ENCODE measurements at places on chromosomes 4 and X.

GRCh38 chr4:142314686-142315085 lies 531.4 kb downstream of the INPP4B start:
- DNase-seq, result no peak

- peak; percentile 82 for DNase-seq
These were observed 136.0 kb upstream of the STX18 start for GRCh38 chr4:4677556-4678522.

GRCh38 chr4:2009651-2010233 lies 968 bp upstream of the NELFA start:
- peak; percentile 75 for DNase-seq

- no peak for DNase-seq
These were observed 114.4 kb downstream of the SNCA start for GRCh38 chr4:89722517-89722916.

DNA sequence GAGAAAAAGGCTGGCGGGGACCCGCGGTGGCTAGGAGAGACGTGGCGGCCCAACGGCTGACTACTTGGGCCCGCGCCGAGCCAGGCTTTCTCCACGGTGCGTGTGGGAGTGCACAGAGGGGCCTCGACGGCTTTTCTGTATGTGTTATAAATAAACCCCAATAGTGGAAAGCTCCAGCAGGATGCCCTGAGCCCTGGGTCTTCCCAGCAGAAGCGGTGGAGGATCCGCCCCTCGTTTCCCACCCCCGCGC lies 268 bp upstream of the PRRG1 start:
- no peak for DNase-seq

DNA sequence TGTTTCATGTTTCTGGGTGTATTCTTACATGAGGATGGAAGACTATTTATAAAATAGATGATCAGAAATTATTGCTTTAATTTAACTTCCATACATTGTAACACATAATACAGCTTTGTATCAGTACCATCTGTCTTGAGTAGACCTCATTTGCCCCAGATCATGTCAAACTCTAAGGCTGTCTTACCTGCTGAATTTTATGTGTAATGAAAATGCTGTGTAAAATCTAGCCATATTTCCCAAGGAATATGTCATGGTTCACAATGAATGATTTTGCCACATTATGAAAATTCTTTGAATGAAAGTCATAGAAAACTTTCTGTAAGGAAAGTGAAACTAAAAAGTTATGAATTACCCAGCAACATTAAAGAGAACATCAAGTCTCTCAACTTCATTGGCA lies 7.4 kb downstream of the BDH2 start:
- no peak for DNase-seq

DNA sequence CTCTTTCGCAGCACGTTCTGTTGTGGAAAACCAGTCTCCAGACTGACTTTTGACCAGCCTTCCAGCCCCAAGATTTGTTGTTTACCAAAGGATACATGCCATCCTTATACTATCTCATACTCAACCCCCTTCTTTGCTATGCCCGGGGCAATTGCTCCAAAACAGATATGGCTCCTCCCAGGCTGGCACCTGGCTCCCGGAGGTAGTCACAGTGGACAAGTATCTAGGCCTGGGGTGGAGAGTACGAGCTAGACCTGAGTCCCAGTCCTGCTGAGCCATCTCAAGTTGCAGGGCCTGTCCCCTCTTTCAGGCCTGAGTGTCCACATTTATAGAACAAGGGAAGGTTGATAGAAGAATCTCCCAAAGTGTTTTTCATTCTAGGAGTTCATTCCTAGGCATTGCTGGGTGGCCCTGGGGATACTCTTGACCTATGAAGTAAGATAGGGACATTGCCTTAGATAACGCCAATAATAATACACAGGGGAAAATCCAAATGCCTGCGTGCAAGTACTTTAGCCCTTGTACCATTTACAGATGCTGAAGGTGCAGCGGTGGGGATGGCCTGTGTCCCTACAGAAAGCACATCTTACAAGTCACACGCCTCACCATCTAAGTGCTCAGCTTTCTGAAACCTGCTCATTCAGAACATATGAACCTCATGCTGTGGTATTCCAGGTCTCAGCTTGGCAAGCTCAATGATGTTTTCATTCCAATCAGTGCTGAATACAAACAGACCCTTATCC lies 136.7 kb upstream of the MAMLD1 start:
- DNase-seq, result no peak

DNA sequence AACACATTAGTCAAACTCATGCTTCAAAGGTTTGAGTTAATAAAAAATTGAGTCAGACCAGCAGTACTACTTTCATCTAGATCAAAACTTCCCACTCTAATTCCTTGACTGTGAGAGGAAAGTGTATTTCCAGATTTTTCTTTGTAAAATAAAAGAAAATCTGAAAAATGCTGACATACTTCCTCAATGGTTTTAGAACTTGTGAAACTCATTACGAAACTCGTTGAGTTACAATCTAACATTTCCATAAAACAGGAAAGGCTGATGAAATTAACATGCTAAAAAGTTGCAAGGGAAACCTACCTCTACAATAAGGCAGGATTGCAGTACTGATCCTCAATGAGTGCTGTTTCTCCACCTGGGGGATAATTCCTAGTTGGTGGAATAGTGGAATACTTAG lies 217.8 kb upstream of the HCCS start:
- no peak for DNase-seq

DNA sequence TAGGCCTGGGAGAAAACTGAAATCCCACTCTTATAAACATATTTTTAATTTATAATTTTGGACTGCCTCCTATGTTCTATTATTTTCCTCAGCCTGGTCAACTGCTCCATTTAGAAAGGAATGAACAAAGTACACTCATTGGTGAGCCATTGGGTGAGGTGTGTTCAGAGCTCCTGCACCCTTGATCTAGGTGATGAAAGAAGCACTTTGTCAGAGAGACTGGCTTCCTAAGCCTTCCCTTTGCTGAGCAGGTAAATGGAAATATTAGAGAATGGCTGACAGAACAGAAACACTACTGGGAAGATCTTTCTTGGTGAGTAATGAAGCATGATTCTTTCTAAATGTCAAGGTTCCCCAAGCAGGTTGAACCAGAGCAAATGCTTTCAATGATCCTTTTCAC lies 19.0 kb upstream of the ARHGAP24 start:
- no peak for DNase-seq

- DNase-seq, result no peak
These were observed 137.1 kb downstream of the MID1 start for GRCh38 chrX:10483191-10483831.

GRCh38 chrX:15645266-15645665 lies 19.3 kb downstream of the CLTRN start:
- no peak for DNase-seq

DNA sequence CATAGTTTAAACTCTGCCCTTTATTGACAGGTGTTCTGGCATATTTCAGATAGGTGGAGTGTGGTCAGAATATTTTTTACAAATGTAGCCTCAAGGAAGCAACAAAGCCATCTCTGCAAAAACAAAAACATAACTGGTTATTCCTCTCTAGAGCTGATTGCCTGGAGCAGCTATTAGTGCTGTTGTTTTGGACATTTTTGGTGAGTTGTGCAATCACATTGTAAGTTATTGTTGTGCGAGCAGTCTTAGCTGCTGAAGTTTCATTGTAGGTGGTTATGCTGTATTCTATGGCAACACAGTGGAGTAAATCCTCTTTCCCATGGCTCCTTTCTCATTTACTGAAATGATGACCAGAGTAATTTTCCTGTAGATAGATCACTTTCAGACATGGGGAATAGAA lies 1413.0 kb downstream of the PCDH7 start:
- no peak for DNase-seq

DNA sequence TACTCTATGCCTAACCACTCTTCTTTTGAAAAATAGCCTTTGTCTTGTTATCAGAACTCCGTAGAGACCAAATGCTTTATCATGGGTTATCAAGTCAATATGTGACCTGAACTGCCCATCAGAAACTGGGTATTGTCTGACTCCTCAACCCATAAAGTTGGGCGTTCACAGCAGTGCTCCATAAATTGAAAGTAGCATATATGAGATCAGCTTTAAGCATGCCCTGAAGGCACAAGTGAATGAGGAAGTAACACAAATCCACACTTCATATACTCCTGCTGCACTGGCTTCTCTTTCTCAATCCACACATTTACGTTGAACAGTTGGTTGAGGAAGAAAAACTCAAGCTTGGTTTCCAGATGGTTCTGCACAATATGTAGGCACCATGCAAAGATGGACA lies 1106.0 kb downstream of the STIM2 start:
- no peak for DNase-seq

Data from AG08395 (cell line).